D341Med (cell line): ENCODE measurements at places on chromosomes 6 and 20.
A peak's percentile ranks its signal among the peaks of the same experiment; 100 is the strongest.

- no peak for DNase-seq
Observed at GRCh38 chr20:41004531-41005360, 23.9 kb upstream of the TOP1 start.

- no peak for DNase-seq
Observed at GRCh38 chr20:33305589-33306057, 22.6 kb downstream of the BPIFB1 start.

- DNase-seq: no peak
Observed at GRCh38 chr6:91704531-91704930, 1117.7 kb upstream of the MAP3K7 start.

- DNase-seq: no peak
Observed at GRCh38 chr20:64191002-64191401, 26.8 kb downstream of the MYT1 start.

DNA sequence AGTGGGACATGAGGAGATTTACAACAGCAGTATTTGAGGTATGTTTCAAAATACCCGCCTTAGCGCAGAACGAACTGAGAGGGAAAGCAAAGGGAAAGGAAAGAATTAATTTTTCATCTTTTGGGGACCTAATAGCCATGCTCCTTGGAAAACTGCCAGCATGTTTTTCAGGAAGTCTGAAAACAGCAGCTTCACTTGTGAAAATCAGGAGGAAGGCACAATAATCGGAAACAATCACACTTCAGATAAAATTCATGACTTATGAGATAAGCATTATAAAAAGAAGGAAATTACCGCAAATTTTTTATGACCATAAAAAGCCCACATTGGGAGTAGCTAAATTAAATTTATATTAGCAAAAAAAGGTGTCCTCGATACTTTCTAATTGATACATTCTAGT is 541.1 kb downstream of the HAO1 start:
- DNase-seq: no peak

DNA sequence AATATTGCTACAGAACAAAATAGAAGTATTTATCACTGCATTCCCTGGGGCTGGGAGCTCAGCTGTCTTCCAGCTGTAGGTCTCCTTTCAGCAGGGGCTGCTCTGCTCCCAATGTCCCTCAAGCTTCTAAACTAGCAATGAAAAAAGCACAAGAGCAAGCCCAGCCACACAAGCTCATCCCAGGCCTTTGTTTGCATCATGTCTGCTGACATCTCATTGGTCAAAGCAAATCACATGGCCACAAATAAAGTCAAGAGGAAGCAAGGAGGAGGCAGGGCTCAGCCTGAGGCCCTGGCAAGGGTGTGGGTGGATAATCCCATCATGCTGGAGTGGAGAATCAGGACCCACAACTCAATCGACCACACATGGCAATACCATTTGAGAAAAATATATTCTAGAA is 2.2 kb upstream of the BFSP1 start:
- no peak for DNase-seq

DNA sequence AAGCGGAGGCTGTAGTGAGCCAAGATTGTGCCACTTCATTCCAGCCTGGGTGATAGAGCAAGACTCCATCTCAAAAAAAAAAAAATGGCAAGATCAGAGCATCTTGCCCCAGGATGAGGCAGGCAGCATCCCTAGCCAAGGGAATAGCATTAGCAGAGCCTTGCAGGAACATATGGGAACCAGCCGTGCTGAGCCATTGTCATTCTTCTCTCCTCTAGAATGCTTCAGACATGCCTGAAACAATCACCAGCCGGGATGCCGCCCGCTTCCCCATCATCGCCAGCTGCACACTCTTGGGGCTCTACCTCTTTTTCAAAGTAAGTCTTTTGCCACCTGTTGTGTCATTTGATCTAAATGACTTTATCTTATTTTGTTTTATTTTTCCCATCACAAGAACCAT is 13.0 kb downstream of the HM13 start:
- DNase-seq: no peak

DNA sequence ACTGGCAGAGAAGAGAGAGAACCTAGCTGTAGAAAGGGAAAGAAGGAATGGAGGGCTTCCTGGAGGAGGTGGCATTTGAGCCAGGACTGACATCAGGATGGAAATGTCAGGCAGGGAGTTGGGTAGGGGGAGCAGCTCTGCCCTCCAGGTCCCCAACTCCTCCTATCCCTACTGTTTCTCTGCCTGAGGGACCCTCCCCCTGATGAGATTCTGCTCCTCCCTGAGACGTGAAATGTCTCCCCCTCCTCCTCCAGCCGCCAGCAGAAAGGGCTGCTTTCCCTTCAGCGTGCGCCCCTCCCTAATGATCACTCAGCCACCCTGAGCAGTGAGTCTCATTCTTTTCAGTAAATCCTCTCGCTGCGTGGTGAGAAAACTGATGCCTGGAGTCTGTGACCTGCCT is 40.6 kb downstream of the HLA-DPB1 start:
- DNase-seq: no peak

- DNase-seq: no peak
Observed at GRCh38 chr6:91580635-91581034, 993.8 kb upstream of the MAP3K7 start.

DNA sequence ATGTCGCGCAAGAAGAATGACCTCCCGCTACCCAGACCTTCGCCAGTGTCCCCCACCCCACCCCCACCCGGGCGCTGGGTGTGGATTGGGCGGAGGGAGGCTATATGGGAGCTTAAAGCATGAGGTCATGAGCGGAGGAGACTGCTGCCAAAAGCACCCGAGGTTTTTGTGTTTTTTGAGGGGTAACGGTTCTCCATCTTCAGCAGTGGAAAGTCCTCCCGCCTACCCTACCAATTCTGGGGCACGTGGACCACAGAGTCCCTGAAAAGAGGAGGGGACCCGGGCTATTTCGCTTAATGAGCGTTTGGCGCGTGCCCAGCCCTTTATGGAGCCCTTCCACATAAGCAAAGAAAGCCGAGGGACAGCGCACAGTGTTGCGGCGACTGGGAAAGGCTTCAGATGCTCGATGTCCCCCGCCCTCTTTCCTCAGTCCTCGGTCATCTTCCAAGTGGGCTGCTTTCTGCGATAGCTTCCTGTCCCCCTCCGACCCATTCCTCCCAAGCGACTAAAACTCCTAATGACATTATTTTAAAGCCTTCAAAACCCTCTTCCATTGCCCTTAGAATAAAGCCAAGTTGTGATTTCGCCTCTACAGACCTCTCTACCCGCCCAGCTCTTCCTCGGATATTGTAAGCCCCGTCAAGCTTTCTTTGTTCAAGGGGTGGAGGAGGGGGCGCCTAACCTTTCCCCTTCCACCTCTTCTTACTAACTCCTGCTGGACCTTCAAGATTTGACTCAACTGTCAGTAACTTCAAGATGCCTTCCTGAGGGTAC is 2.1 kb upstream of the TRERF1 start:
- peak; percentile 46 for DNase-seq
